Stimulated activated CD8-positive, alpha-beta memory T cell treated with anti-CD3 and anti-CD28 coated beads, Interleukin-15, amount 100 ng/mL, for 4 hours (primary cell): ENCODE measurements at places on chromosomes 11 and 22.
A peak's percentile ranks its signal among the peaks of the same experiment; 100 is the strongest.

GRCh38 chr11:119567688-119568582 lies 145.0 kb upstream of the THY1 start:
- no peak for DNase-seq

DNA sequence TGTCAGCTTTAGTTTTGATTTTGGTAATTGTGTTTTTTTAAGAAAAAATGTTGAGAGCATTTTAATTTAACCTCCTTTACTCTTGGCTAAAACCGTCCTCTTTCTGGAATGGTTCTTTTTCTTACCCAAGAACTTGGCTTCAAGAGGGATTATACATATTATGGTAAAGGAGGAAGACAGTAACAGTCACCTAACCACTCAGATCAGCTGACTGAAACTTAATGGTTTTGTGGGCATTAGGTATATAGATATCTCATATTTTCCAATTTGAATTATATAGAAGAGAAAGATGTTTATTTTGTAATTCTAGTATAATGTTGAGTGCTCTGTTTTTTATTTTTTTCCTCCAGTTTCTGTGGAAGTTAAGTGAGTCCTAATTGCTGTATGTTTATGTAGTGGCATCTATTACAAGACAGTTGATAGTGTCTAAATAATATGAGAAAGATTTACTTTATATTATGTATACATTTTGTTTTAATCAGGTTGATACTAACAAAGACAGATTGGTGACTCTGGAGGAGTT lies 36.6 kb upstream of the NCR3LG1 start:
- DNase-seq = no peak

GRCh38 chr11:15523543-15523942 lies 408.8 kb downstream of the INSC start:
- DNase-seq = no peak

GRCh38 chr11:106424111-106424510 lies 346.6 kb downstream of the AASDHPPT start:
- no peak for DNase-seq

DNA sequence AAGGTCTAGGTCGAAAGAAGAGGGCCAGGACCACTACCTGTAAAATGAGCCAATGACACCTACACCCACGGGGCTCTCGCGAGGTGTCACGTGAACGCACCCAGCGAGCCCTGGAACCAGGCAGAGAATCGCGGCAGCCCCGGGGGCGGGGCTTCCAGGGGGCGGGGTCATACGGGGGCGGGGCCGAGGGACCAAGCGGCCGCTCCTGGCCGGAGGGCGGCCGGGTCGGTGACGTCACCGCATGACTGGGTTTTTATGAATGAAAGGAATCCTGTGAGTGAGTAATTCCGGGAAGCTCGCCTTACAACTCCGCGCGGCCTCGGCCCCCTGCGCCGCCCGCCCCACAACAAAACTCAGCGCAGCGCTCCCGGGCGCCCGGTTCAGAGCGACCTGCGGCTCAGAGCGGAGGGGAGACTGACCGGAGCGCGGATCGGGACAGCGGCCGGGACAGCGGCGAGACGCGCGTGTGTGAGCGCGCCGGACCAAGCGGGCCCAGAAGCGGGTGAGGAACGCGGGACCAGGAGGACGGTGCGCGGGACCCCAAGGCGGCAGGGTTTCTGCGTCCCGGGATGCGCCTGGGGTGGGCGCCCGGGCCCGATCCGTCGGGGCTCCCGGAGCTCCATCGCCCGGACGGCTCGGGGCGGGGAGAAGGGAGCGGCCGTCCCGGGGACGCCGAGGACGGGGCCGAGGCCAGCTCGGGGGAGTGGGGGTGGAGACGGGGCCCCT lies at the start of gene MAFF:
Gene MAFF, plus strand, starts transcription at position 284 of the 726 bp plus-strand sequence. CDS start 11,860 bp downstream, outside the sequence.
- peak; percentile 82 for DNase-seq

DNA sequence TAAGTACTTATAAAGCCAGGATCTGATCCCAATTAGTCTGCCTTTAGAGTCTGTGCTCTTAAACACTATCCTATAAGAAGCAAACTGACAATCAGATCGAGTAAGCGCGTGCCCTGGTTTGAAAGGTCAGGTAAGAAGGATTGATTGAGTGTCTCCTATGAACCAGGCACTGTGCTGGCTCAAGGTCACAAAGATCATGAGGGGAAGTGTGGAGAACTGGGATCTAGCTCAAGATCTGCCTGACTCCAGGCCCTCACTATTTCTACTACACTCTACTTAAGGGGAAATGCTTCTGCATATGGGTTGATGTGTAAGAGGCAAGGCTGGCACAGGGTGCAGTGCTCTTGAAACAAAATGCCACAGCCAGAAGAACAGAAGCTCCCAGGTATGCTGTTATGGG lies 77.0 kb downstream of the ME3 start:
- DNase-seq = no peak

- DNase-seq = no peak
These were observed 10.2 kb upstream of the LDHA start for GRCh38 chr11:18384157-18384641.

GRCh38 chr11:64036087-64037026 lies 626 bp downstream of the FLRT1 start:
- DNase-seq = no peak

DNA sequence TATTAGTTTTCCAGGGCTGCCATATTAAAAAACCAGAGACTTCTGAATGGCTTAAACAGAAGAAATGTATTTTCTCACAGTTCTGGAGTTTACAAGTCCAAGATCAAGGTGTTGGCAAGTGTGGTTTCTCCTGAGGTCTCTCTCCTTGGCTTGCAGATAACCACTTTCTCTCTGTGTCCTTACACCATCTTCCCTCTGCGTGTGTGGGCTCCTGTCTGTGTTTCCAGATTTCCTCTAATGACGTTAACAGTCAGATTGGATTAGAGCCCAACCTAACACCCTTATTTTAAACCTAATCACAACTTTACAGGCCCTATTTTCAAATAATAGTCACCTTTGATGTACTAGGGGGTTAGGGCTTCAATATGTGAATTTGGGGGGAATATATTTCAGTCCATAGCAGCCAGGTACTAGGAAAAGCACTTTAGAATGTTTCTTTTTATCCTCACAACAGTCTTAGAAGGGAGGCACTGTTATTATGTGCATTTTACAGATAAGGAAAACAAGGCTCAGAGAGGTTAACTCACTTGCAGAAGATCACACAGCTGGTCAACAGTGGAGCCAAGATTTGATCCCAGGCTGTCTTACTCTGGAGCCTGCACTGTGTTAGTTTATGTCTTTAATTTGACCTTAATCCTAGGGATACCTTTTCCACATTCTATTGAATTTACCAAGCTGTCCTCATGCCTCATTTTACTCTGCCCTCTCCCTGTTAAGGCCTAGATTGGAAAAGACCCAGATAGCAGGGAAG lies 116.4 kb upstream of the CRYBB3 start:
- DNase-seq = no peak

DNA sequence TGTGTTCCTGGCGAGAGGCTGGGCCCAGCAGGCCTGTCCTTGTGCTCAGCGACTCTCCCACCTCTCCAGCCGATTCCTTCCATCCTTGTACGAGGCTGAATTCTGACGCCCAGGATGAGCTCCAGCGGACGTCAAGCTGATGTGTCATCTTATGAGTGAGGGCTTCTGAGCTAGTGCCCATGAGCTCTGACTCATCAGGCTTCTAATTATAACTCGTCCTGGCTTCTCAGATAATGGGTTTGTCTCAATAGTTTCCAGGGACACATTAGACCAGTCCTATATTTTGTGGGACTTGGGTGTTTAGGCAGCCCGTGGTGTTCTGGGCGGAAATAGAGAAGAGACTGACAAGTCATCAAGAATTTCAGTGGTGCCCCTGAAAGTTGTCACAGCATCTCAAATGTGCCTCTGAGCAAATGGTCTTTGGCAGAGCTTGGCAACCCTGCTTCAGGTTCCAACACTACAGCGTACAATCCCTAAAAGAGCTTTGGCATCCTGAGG lies 108.2 kb upstream of the CD44 start:
- DNase-seq = no peak

GRCh38 chr11:102864724-102865123 lies 10.1 kb downstream of the MMP12 start:
- DNase-seq = no peak

GRCh38 chr11:74559110-74559933 lies 33.1 kb upstream of the POLD3 start:
- DNase-seq = no peak

DNA sequence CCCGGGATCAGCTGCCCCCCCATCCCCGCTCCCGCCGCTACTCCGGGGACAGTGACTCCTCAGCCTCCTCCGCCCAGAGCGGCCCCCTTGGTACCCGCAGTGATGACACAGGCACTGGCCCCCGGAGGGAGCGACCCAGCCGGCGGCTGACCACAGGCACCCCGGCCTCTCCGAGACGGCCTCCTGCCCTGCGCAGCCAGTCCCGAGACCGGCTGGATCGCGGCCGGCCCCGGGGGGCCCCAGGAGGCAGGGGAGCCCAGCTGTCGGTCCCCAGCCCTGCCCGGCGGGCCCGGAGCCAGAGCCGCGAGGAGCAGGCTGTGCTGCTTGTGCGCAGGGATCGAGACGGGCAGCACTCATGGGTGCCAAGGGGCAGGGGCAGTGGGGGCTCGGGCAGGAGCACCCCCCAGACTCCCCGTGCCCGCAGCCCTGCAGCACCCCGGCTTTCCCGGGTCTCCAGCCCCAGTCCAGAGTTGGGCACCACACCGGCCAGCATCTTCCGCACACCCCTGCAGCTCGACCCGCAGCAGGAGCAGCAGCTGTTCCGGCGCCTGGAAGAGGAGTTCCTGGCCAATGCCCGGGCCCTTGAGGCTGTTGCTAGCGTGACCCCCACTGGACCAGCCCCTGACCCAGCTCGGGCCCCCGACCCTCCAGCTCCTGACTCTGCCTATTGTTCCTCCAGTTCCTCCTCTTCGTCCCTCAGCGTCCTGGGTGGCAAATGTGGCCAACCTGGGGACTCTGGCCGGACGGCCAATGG lies 3.9 kb downstream of the RASL10A start:
- DNase-seq = no peak

DNA sequence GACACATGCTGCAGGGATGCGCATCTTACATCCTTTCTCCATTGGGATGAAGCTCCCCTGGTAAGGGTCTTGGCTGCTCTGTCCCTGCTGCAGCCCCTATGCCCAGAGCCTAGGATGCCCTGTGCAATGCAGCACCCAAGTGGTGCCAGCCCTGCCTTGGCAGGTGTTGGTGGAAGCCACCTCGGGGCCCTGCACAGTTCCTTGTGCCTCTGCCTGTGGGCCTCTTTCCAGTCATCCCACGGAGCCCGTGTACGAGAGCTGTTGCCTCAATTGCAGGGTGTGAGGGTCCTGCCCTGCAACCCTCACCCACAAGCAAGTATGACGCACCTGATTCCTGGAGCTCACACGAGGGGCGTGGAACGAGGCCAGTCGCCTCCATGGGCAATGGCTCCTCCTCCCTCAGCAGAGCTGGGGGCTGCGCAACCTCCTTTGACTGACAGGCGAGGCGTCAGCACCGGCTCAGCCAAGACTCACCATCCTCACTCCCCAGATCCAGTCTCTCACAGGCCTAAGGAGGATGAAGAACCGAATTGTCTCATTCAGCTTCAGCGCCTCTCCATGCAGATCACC lies 719.6 kb downstream of the BRD1 start:
- no peak for DNase-seq

GRCh38 chr11:78234006-78234405 lies 45.3 kb downstream of the USP35 start:
- DNase-seq = no peak

GRCh38 chr22:23836281-23836680 lies 2.5 kb downstream of the DERL3 start:
- DNase-seq = no peak

GRCh38 chr11:77854838-77855237 lies 33.9 kb downstream of the AAMDC start:
- DNase-seq = no peak

- DNase-seq = no peak
These were observed 13.7 kb downstream of the CHADL start for GRCh38 chr22:41226723-41227655.

GRCh38 chr22:40138866-40139265 lies 38.9 kb upstream of the TNRC6B start:
- DNase-seq = no peak

GRCh38 chr11:64723117-64723906 lies at the start of gene NRXN2:
TSS of gene NRXN2 (minus strand) at chr11:64723197. CDS start at chr11:64713699, 9,498 bp downstream.
- DNase-seq = peak; percentile 67

GRCh38 chr22:37999640-38000272 lies 15.4 kb upstream of the SOX10 start:
- no peak for DNase-seq

- no peak for DNase-seq
These were observed 437.0 kb downstream of the TBC1D22A start for GRCh38 chr22:47199261-47199978.

DNA sequence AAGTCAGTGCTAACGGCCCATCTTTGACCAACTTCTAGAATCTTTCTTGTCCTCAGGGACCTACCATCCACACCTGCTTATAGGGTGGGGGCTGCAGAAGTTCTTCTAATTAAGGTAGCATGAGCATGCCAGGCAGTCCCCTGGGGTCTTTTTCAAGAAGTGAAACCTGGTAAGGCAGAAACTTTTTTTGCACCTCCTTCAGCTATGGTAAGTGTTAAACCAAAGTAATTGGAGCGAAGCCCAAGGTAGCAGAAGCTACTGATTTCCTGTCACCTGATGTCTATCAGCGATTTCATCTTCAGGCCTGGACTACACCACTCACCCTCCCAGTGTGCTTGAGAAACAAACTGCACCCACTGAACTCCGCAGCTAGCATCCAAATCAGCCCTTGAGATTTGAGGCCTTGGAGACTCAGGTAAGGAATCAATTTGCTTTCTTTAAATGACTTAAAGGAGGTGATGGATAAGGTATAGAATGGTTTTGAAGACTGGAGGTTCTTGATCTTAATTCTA lies at the start of gene MS4A1:
Gene MS4A1, plus strand, starts transcription at position 317 of the 512 bp plus-strand sequence. CDS start 6,528 bp downstream, outside the sequence.
- no peak for DNase-seq

- DNase-seq = no peak
These were observed 152.0 kb upstream of the SYN3 start for GRCh38 chr22:33209930-33210784.

GRCh38 chr11:96137373-96137772 lies 205.6 kb downstream of the MAML2 start:
- DNase-seq = no peak

- no peak for DNase-seq
These were observed 7.6 kb downstream of the MS4A3 start for GRCh38 chr11:60064111-60064510.

DNA sequence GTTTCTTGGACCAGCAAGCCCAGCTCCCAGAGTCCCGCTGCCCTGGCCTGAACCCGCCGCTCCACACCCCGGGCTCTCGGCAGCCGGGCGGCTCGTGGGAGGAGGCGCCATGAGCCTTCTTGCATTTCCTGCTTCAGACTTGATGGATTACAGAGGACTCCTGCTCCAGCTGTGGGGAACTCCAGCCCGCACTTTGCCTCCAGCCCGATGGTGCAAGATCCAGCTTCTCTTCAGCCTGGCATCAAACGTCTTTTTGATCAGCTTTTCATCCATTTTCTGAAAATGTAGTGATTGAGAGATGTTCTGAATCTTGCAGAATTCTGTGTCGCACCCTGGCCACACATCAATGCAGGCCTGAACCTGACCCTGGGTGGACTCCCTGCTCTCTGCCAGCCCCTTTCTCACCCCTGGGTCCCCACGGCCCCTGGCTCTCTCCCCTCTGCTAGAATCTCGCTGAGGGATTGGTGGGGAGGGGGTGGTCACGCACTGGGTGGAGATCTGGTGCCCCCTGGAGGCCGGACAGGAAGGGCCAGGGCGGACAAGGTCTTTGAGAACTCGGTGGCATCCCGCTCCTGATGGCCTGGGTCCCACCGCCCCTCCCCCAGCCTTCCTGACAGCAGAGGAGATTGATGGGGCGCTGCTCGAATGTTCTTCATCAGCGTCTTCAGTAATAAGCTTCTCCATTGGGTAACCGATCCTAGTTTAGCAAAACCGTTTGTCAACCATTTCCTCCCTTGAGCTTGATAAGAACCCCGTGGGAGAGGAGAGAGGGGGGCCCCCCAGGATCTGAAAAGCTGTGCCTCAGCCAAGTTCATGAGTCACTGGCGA lies 12.1 kb upstream of the NFAM1 start:
- peak; percentile 40 for DNase-seq
